ENCODE measurements at places on chromosomes 7 and 10.

DNA sequence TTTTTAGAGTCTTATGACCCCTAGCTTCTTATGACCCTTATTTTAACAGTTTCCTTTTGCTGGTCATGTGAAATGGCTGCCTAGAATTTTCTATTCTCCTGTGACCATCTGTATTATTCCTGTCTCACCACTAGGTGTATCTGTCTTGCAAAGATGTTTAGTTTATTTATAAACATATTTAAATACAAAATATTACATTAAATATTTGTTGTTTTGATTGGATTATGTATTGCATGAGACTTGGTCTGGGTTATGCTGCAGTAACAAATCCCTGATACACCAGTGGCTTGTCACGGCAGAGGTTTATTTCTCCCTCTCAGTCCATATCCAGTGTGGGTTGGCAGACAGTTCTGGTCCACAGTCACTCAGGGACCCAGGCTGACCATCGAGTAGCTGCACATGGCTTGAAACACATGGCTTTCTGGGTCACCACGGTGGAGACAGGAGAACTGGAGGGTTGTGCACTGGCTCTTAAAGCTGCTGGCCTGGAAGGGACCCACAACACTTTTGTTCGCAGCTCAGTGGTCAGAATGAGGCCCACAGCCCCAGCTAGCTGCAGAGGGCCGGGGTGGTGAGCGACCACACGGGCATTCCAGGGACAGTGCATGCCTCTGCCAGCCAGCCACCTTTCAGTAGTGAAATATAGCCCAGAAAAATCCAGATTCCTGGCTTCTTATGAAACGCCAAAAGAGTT is 7.4 kb downstream of the RASSF4 start:
- DNase-seq = no peak

- DNase-seq = no peak
These were observed 165.5 kb downstream of the FAM107B start for GRCh38 chr10:14609178-14609577.

GRCh38 chr10:131669838-131670237 is 231.0 kb upstream of the PPP2R2D start:
- no peak for DNase-seq

- peak; percentile 85 for DNase-seq
These were observed 65.5 kb downstream of the MKX start for GRCh38 chr10:27680006-27680557.

GRCh38 chr7:50341724-50342123 is 37.2 kb downstream of the IKZF1 start:
- no peak for DNase-seq

- DNase-seq = no peak
These were observed 606 bp upstream of the RABGEF1 start for GRCh38 chr7:66739953-66740301.

GRCh38 chr10:14356921-14357320 is 26.2 kb upstream of the FRMD4A start:
- DNase-seq = no peak

Data from skin of body (tissue), 3 donors.